ENCODE measurements at places on chromosomes 5 and 9.

DNA sequence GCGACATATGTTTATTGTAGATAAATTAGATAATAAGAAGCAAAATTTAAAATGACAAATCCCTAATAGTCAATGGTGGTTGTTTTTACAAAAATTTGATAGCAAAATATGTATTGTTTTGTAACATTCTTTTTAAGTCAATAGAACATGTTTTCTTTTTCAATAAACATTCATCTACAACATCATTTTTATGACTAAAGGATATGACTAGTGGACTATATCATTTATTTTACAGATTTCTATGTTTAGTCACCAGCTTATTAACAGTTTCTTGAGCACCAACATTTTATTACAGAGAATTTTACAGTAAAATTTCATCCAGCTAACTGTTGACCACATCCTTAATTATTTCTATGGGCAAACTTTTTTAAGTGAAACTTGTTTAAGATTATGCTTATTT is 114.7 kb upstream of the IL7R start:
- DNase-seq, result no peak

- DNase-seq, result no peak
Measured at GRCh38 chr9:115422932-115423440, 305.0 kb upstream of the TNC start.

DNA sequence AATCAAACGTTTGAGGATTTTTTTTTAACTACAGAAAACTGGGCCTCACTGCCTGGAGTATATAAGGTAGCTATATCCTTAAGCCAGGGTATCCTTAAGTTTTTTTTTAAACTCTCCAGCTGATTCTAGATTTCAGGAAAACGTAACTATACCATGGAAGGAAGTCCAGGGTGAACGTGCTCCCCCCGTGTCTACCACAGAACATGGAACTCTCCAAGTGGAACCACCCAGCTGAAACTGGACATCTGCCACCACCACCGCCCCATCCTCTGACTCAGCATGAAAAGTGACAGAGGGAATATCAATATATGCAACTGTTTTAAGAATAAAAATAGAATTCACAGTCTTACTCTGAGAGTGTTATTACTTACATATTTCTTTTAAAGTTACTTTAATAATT is 61.3 kb downstream of the DROSHA start:
- DNase-seq, result no peak

- DNase-seq, result no peak
Measured at GRCh38 chr5:135262364-135262763, 136.7 kb downstream of the MACROH2A1 start.

GRCh38 chr9:88447431-88447830 is 59.2 kb downstream of the SPIN1 start:
- DNase-seq, result no peak

- peak; percentile 54 for DNase-seq
Measured at GRCh38 chr9:110808599-110808980, 140.0 kb downstream of the MUSK start.

GRCh38 chr5:102778478-102778877 is 23.4 kb downstream of the PAM start:
- DNase-seq, result no peak

DNA sequence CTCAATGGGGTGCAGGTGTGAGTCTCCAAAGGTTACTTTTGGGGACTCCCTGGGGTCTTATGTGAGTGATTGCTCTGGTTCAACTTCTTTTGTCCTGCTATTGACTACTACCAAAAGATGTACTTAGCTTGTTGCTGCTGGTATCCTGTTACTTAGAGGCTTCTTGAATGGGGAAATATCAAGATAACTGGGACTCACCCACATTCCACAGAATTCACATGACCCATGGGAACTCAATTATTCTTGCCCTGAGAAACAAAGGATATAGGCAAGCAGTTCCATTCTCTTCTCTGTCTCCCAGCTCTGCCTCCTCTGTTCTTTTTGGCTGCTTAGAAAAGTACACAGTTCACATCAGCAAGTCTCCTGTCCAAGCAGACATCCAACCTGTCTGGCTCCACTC is 105.9 kb downstream of the UNC13B start:
- DNase-seq, result no peak

DNA sequence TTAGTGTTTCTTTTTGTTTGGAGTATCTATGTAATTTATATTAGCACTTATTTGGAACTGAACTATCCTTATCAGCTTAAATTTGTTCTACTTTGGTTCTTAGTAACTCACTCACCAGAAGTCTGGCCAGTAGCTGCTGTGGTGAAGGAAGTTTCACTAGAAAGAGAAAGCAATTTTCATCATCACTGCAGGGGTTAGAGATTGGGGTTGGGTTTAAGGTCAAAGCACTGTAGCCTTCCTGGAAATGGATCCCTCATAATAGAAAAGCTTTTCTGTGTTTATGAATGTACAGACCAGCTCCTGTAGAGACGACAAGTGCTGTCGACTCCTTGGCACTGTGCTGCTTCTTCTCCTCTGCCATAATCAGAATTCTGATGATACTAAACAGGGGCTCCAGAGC is 22.2 kb downstream of the MROH2B start:
- DNase-seq, result no peak

DNA sequence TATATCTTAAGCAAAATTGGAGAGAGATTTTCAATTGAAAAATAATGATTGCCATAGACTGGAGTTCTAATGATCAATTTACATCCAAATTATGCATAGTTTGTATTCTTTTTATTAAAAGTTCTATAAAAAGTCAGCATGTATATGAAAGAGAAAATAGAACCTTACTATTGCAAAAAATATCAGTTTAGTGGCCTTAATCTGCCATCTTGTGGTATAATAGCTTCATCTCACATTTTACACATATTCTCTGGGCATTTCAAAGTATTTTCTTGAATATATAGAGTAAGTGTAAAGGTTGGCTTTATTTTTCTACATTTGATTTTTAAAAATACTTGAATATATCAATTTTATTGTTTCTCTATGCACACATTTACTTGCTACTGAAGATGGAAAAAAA is 1858.6 kb upstream of the CDH9 start:
- no peak for DNase-seq

- no peak for DNase-seq
Measured at GRCh38 chr5:17374973-17375742, 122.9 kb upstream of the TAF11L2 start.

GRCh38 chr9:125750627-125751011 is 3.4 kb downstream of the PBX3 start:
- no peak for DNase-seq

DNA sequence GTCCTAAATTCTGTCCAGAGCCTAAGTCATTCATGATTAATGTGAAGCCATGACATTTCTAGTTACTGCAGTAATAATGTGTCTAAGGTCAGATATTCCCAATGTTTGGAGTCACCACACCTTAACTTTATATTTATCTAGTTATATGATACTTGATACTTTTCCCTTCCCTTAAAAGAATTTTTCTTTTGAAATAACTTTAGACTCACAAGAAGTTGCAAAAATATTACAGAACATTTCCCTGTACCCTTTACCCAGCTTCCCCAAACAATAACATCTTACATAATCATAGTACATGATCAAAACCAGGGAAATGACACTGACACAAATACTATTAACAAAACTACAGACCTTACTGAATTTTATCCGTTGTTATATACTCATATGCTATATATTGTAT is 150.0 kb upstream of the GNA14 start:
- no peak for DNase-seq

GRCh38 chr5:101688156-101688555 is 607.9 kb downstream of the SLCO4C1 start:
- no peak for DNase-seq

GRCh38 chr9:132943651-132944293 is 644 bp downstream of the TSC1 start:
- DNase-seq, result no peak

GRCh38 chr9:94918038-94918753 is 191.7 kb downstream of the AOPEP start:
- DNase-seq, result peak; percentile 58

- no peak for DNase-seq
Measured at GRCh38 chr9:15308511-15308910, 1.5 kb upstream of the TTC39B start.

- no peak for DNase-seq
Measured at GRCh38 chr5:40738502-40738901, 17.3 kb downstream of the TTC33 start.

DNA sequence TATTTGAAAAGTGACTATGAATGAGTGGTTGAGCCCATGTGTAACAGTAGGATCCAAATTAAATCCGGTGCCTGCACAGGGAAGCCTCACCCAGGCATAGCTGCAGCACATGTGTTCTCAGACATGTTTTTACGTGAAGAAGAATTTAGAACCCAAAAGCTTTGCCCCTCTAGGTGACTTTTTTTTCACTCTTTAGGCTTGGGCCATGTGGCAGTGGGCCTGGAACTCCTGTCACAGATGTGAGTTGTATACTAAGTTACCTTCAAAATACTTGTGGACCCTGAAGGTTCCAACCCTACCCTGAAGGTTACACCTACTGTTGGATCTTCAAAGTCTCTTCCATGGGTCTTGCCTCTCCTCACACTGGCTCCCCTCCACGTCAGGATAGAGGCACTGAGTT is 146.6 kb downstream of the GAS1 start:
- no peak for DNase-seq

GRCh38 chr9:129336601-129337331 is 158.7 kb upstream of the IER5L start:
- no peak for DNase-seq

DNA sequence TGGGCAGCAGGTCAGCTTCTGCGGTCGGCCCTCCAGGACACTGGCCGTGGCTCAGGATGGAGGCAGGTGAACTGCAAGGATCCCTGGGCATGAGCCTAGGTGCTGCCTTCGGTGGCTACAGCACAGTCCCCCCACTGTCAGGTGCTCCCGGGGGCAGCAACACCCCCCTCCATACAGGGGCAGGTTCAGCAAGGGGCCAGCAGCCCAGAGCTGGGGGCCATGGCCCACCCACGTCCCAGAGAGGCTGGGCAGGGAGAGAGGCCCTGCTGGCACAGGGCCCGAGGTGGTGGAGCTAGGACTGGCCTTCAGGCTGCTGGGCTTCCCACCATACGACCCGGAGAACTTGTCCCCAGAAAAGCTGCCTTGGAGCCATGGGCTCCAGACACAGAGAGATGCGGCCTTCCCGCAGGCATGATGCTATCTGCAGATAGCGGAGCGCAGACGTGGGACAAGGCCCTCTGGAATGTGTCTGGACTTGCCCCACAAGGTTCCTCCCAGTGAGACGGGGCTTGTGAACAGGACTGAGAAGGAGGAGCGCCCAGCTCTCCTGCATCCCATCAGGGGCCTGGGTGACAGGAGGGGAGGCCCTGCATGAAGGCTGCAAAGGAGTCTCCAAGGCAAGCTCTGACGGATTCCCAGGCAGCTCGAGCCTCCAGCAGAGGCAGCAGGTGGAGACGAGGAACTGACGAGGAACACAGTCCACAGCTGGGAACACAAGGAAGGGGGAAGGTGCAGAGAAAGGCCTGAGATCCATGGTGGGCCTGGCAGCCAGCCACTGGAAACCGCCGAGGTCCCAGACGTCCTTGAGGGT is 111.1 kb downstream of the VAV2 start:
- DNase-seq, result no peak

- no peak for DNase-seq
Measured at GRCh38 chr9:137267933-137268355, 9.6 kb upstream of the TOR4A start.

GRCh38 chr5:44388321-44389089 is 715 bp downstream of the FGF10 start:
- no peak for DNase-seq

GRCh38 chr9:8693464-8693863 is 893.9 kb upstream of the DMAC1 start:
- DNase-seq, result no peak

- no peak for DNase-seq
Measured at GRCh38 chr9:76680716-76681425, 83.4 kb upstream of the PCA3 start.

- no peak for DNase-seq
Measured at GRCh38 chr5:72308853-72309191, 11.2 kb downstream of the MRPS27 start.

- no peak for DNase-seq
Measured at GRCh38 chr5:6197427-6197826, 180.9 kb downstream of the MED10 start.

- no peak for DNase-seq
Measured at GRCh38 chr5:59275510-59276324, 617.8 kb downstream of the PDE4D start.

DNA sequence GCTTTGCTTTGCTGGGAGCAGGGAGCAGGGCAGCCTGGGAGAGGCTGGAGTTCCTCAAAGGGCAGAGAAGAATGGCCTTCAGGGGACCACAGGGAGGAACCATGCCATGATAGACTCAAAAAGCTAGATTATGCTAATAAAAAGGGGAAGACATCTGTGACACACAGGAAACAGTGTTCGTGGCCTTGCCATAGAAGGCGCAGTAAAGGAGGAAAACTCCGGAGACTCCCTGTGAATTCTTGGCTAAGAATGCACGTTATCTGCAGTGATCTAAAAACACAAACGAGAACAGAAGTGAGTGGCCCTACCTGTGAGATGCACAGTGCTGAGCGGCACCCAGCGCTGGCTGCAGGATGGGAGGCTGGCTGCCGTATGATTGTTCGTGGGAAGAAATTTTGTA is 15.9 kb upstream of the LTC4S start:
- DNase-seq, result no peak

DNA sequence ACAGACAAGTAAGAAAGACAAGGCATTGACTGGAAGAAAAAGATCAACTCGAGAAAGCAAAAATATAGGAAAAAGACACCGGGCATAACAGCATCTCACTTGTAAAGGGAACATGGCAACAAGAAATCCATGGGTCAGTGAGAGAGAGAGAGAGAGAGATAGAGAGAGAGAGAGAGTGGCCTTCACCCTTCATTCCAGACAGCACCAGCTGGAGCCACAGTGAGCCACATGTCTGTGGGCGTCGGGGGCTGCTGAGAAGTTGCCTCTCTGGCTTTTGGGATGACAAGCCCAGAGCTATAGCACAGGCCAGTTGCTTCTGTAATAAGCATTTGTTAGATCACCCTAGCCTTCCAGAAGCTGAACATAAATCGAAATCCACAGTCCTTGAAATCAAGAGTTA is 20.3 kb upstream of the ENC1 start:
- DNase-seq, result no peak

DNA sequence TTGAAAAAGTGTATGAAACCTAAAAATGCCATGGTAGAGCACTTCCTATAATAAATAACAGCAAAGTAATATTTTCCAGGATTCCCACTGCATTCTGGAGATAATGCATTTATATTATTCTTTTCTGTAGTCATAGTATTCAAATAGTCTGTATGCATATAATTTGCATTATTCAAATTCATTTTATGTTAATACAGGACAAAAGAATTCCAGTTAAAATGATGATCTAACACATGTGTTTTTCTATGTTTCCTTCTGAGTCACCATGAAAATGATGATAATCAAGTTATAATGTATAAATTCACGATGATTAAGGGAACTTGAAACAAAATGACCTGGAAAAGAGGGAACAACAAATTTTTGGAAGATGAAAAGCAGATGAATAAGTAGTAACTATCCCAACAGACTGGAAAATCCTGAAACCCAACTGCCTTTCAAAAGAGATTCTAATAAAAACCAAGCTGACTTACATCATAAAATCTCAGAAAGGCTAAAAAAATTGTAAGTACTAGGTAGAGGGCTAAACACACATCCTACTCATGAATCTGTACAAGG is 358.6 kb upstream of the PAPPA start:
- no peak for DNase-seq

- DNase-seq, result no peak
Measured at GRCh38 chr5:23318960-23319359, 188.4 kb upstream of the PRDM9 start.

Measured in GM13976 (cell line).